Osteocyte (in vitro differentiated cells): ENCODE measurements at places on chromosomes 11 and 22. TPM values are rescaled to one million over a fixed set of nuclear protein-coding genes. Genes with fewer than 3 reads are reported as not detected.
A peak's percentile ranks its signal among the peaks of the same experiment; 100 is the strongest.

DNA sequence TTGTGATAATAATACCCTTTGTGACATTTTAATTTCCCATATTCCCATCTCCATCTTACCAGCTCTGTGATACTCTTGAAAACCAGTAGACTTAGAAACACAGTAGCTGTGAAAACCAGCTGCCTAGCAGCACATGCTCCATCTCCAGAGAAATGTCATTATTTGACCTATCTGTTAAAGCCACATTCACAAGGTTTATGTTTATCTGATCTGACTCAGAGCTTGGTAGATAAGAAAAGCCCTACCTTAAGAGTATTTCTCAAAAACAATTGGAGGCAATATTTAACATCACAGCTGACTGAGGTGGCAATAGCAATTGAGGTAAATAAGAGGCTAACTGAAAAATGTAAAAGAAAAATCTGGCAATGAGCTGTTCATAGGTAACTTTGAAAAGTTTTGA lies 8.1 kb upstream of the ANO3 start:
- H3K36me3 ChIP-seq, result no peaks in the 10 kb centered on the region
- H3K27me3 ChIP-seq, result peaks cover 16% of the 10 kb centered on the region
- DNase-seq, result no peak
- no peak overlapping the region for H3K4me3 ChIP-seq

DNA sequence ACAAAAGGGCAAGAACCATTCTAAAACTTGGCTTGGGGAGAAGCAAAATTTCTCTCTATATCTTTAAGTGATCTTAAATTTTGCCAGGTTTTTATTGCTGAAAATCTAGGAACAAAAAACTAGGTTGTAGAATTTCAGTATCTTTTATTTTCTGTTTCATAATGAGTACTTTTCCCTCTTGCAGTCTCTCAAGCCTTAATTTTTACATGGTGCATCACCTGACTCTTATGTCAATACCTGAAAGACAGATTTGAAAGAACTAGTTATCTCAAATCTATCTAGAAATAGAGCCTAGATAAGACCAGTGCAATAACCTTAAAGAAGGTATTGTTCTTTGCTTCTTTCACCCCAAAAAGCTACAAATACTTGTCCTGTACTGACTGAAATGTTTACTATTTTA lies 122.1 kb downstream of the TRIM44 start:
- no peak overlapping the region for H3K4me3 ChIP-seq
- peaks cover under 1% of the 10 kb centered on the region for H3K36me3 ChIP-seq
- DNase-seq, result no peak
- no peak overlapping the region for H3K27ac ChIP-seq

The ANGPTL5 gene
- 2.4 and 2.9 TPM in 2 replicates for total RNA-seq

GRCh38 chr11:34749666-34750659 lies 129.1 kb downstream of the EHF start:
- H3K27ac ChIP-seq, result peak overlapping the region; percentile 70
- DNase-seq, result no peak
- H3K4me1 ChIP-seq, result peaks cover 18% of the 10 kb centered on the region

- no peaks in the 10 kb centered on the region for H3K27me3 ChIP-seq
- no peaks in the 10 kb centered on the region for H3K4me1 ChIP-seq
- no peak overlapping the region for H3K27ac ChIP-seq
These were observed 190.0 kb downstream of the KCNA4 start for GRCh38 chr11:29826878-29827277.

DNA sequence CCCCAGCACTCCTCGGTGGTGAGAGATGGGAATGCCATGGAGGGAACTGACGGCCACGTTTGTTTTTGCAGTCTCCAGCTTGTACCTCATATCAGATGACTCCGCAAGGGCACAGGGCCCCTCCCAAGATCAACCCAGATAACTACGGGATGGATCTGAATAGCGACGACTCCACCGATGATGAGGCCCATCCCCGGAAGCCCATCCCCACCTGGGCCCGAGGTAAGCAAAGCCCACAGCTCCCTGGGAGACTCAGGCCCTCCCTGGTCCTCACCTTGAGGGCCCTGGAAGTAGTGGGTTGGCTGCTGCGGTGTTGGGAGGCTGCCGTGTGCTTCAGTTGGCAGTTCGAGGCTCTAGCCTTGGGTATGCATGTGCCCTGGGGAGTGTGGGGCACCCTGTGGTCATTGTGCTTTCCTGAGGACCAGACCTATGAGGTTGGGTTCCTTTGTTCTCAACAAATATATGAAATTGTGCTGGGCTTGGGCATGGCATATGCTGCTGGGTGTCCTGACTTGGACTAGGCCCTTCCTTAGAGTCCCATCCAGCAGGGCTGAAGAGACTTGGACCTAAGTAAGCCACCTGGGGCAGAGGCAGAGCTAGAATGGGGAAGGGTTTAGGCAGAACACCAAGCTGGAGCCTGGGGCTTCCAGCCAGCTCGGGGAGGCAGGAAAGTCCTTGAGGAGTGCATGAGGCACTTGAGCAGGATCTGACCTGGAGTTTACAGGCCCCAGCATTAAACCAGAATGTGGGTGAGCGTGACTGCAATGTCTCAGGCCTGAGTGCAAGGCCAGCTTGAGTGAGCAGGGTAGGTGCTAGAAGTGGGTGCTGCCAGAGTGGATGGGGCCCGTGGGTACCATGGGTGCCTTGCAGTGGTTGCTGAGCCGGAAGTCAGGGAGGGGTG lies 26.4 kb downstream of the INCENP start:
- DNase-seq, result peak; percentile 74
- no peaks in the 10 kb centered on the region for H3K27me3 ChIP-seq

DNA sequence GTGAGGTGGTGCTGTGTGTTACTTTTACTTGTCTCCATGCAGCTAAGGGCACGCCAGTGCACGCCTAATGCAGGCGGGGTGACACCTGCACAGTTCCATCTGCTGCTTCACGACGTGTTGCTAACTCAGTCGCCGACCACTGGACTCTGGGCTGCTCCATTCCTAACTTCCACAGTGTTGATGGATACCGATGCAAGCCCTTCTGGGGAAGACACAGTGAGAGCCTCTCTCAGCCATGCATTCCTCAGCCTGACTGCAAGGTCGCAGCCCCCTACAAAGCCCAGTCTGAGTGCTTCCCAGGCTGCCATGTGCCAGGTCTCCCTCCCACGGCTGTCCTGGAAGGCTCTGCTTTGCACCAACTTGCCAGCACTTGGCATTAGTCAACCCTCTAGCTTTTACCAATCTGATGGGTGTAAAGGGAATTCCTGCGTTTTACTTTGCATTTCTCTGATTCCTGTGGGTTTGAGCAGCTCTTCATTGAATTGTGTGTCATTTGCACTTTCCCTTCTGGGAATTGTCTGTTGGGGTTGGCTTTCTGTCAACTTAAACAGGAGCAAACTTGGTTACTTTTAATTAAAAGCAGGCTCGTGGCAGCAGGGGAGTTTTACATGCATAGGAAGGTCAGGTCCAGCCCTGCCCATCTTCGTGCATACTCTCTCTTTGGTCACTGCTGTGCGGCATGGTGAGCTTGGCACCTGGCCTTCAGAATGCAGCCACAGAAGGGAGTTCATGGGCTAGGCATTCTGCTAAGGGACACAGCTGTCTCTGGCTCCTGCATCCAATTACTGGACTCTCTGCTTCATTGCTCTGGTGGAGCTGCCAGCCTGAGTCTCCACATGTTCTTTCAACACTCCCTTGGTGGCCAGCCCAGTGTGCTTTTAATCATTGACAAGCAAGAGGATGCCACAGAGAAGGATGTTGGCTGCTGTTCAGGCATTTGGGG lies 34.6 kb upstream of the SHANK2 start:
- H3K27me3 ChIP-seq, result peaks cover 28% of the 10 kb centered on the region
- peak overlapping the region; percentile 38 for H3K27ac ChIP-seq
- peak; percentile 90 for DNase-seq
- H3K36me3 ChIP-seq, result peaks cover 8% of the 10 kb centered on the region
- H3K4me3 ChIP-seq, result no peak overlapping the region
- peaks cover 16% of the 10 kb centered on the region for H3K4me1 ChIP-seq

The CASP12 gene
- total RNA-seq, result 0.24 and 0.78 TPM in 2 replicates

DNA sequence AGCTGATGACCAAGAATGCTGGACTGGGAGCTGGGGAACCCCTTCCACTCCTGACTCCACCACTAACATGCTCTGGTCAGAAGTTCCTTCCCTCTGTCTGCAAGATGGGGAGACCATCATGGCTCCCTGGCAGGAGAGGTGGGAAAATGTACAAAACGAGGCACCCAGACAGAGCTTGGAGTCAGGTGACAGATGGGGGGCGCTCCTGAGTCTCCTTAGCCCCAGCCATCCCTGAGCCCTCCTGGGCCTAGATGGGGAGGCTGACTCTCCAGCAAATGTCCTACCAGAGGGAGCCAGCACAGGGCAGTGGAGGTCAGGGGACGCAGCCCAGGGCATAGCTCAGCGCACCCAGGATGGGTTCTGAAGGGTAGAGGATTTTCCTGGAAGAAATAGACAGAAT lies 20.0 kb downstream of the KCNJ4 start:
- H3K27ac ChIP-seq, result no peak overlapping the region
- H3K4me3 ChIP-seq, result no peak overlapping the region
- DNase-seq, result no peak
- H3K27me3 ChIP-seq, result peaks cover 8% of the 10 kb centered on the region
- no peaks in the 10 kb centered on the region for H3K36me3 ChIP-seq

DNA sequence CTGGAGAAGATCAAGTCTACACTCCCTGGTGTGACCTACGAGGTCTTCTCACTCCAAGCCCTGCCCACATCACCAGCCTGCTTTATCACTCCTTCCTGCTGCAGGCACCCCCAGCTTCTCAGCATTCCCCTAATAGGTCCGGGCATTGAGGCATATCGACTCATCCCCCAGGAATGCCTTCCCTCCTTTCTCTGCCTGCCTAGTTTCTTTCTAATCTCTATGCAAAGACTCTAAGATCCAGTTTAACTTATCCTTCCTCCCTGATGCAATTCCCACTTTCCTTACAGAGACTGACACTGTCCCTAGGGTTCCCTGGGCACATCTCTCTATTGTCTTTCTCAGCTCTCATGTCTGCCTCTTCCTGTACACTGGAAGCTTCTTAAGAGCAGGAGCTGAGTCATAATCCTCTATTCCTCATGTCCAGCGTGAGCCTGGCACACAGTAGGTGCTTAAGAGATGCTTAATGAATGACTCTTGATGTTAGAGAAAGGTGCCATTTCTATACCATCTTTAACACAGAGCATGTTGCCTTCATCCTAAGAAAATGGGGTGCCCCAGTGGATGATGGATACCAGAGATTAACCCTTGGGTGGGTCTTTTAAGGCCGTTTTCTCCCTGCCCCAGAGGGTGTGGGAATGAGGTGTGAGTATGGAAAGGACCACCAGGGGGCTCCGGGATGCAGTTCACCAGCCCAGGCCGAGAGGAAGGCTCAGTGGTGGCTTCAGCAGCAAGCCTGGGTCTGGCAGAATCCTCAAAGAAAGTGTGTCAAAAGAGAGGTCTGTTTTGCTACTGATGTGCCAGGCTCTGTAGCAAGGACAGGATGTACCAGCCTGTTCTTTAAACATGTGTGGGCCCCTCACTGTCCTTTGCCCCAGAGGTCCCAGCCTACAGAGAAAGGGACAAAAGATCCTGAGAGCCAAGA lies 34.7 kb downstream of the PARVA start:
- no peaks in the 10 kb centered on the region for H3K27me3 ChIP-seq
- H3K4me3 ChIP-seq, result peak overlapping the region; percentile 20
- DNase-seq, result peak; percentile 92
- H3K27ac ChIP-seq, result peak overlapping the region; percentile 89

GRCh38 chr11:72328366-72329224 lies 84.6 kb upstream of the PHOX2A start:
- H3K27me3 ChIP-seq, result no peaks in the 10 kb centered on the region
- H3K4me1 ChIP-seq, result peaks cover 6% of the 10 kb centered on the region
- no peak overlapping the region for H3K4me3 ChIP-seq

- H3K36me3 ChIP-seq, result no peaks in the 10 kb centered on the region
- no peak overlapping the region for H3K27ac ChIP-seq
- H3K27me3 ChIP-seq, result peaks cover 77% of the 10 kb centered on the region
- H3K4me3 ChIP-seq, result no peak overlapping the region
- DNase-seq, result no peak
- peaks cover 5% of the 10 kb centered on the region for H3K4me1 ChIP-seq
These were observed 7.9 kb downstream of the BARX2 start for GRCh38 chr11:129383502-129383901.

The OR52N4 gene
- not detected in 2 replicates for total RNA-seq

- DNase-seq, result no peak
- H3K36me3 ChIP-seq, result no peaks in the 10 kb centered on the region
- no peaks in the 10 kb centered on the region for H3K4me1 ChIP-seq
- no peak overlapping the region for H3K4me3 ChIP-seq
These were observed 226.8 kb downstream of the AASDHPPT start for GRCh38 chr11:106304274-106304673.
